Hypothalamus (tissue), 51 donors: ENCODE measurements at places on chromosomes 2 and 18.

DNA sequence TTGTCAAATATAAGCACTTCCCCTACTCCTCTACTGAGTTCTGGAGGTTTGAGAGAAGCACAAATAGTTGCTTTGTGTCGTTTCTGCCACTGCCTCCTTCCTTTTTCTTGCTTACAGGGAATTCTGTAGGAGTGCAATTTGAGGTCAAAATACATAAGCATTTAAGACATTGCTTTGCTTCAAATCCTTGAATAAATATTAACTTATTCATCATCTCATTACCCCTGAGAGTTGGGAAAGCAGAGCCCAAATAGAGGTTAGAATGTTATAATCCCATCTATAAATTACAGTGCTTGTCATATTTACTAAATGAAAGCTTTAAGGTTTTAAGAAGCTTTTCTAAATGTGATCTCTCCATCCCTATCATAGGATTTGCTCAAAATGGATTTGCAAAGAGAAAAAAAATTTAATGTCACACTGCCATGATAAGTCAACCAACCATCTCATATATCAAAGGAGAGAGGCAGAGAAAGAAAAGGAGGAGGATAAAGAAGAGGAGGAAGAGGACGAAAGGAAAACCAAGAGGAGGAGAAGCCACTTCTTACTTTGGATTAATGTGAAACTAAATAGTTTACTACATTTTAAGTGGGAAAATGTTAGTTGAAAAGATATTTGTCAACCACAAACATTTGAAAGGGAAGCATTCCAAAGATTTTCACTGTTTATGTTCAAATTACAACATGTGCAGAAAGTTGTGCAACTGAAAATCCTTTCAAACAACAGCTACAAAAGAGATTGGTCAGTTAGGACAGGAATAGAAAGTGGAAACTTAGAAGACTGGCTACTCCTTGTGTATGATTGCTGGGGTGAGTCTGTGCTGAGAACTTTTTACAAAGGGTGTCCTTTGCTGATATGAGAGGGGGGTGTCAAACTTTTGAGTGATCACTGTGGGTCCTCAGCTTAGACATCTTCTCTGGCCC lies 277.3 kb upstream of the FN1 start:
- DNase-seq: no peak

GRCh38 chr2:238645095-238645494 lies 202.8 kb upstream of the TWIST2 start:
- DNase-seq: no peak

DNA sequence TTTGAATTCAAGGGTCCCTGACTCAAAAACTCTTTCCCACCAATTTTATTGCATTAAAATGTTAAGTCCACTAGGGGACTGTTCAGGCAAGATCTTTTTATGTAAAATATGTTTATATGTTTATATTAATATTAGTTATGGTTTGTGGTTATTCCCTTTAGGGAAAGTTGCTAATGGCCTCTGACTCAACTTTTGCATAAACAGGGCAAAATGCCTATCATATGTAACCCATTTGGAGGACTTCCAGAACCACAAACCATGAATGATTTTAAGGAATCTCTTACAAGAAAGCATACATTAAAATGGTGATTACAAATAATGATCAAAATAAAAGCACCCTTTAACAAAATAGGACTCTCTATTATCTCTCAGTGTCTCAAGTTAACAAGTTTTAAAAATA lies 1484.5 kb upstream of the ZEB2 start:
- no peak for DNase-seq

- DNase-seq: no peak
Measured at GRCh38 chr2:203734276-203734983, 28.0 kb downstream of the CD28 start.

DNA sequence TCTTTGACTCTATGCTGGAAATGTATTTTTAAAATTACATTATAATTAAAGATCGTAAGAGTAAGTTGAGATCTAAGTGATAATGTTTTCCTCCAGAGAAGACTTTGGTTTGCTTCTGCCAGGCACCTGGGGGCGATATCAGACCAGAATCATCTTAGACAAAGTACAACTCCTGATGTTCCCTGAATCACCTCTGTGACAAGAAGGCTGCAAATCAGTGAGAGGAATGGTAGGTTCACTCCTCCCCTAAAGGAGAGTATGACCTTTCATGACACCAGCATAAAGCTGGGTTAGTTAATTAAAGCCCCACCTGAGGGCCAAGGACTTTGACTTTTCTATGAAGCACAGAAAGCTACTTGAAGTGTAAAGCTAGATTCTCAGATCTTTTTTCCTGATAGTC lies 114.4 kb upstream of the DTNA start:
- DNase-seq: no peak

- DNase-seq: no peak
Measured at GRCh38 chr2:8169443-8169842, 512.4 kb upstream of the ID2 start.

GRCh38 chr2:11697103-11697871 lies 27.3 kb upstream of the NTSR2 start:
- DNase-seq: peak; percentile 31

- DNase-seq: no peak
Measured at GRCh38 chr2:137467246-137467862, 496.9 kb upstream of the HNMT start.

DNA sequence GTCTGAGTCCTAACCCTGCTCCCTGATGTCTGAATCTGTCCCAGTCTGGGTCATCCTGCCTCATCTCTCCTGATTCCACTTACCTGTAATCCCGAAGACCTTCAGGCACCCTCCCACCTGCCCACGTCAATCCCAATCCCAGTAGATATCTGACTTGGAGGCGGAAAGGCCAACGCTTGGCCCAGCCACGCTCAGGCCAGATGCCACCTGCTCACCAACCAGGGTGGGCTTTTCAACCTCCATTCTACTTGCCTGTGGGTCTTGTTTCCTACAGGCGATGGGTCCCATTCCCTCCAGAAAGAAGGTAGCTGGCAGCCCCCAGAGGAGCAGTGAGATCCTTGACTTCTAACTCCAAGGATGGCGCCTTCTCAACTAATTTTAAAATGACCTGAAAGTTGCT lies 59.7 kb downstream of the INPP5D start:
- DNase-seq: no peak

GRCh38 chr18:76720683-76721082 lies 101.7 kb upstream of the ZNF236 start:
- no peak for DNase-seq

DNA sequence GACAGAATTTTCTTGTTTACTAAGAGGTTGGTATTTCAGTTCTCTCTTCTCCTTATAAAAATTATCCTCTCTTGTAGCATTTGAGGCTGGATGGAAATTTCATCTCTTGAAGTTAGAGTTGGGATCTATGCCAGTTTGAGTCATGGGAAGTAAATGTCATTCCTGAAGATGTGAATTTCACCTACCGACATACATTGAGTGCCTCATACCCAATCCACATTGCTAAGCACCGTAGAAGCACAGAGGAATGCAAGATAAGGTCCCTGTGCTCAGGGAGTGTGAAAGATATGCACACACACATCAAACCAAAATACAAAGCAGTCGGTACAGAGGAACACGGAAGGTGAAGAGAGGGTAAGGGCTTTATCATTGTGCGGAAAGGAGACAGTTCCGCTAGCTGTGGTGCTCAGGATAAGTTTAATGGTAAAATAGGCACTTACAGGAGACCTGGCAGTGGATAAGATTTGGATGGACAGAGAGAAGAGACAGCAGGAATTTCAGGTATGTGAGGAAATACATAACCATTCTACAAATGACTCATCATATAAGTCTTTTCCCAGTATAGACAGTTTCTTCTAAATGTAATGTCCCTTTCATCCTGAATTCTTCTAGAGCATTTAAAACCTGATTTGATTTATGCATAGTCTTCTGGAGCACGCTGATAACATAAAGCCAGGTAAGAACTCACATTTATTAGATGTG lies 205.3 kb upstream of the ST6GAL2 start:
- DNase-seq: no peak

GRCh38 chr2:127623388-127624319 lies 22.3 kb upstream of the GPR17 start:
- DNase-seq: no peak

DNA sequence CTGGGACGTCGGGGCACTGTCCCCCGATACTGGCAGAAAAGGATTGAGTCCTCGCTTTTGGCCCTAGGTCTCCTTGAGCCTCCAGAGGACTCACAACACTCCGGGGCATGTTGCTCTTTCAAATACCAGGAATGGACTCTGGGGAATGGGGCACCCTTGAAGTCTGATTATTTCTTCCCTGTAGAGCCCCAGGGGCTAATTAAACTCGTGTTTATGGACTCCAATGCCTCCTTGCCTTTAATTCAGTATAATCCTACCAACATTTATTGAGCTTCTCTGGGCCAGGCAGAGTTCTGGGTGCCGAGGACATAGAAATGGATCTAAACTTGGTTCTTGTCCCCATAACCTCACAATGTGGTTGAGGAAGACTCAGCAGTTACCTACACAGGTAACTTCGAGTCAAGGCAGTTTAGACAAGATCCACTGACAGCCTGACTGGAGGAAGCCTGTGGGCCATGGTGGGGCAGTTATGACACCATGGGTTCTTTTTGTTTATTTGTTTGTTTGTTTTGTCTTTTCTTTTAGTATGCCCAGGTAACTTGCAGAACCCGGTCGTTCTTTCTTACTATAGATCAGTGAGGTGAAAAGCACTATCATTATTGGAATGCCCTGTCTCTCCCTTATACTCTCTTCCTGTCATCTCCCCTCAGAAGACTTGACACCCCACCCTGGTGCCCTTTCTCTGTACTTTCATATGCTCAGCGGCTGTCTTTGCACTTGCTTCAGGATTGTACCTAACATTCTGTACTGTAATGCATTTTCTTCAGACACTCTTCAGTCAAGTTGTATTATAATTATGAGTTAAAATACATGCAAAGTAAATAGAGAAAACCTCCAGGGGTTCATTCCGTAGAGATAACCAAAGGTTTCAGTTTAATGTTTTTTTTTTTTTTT lies 3.2 kb downstream of the CFLAR start:
- no peak for DNase-seq

DNA sequence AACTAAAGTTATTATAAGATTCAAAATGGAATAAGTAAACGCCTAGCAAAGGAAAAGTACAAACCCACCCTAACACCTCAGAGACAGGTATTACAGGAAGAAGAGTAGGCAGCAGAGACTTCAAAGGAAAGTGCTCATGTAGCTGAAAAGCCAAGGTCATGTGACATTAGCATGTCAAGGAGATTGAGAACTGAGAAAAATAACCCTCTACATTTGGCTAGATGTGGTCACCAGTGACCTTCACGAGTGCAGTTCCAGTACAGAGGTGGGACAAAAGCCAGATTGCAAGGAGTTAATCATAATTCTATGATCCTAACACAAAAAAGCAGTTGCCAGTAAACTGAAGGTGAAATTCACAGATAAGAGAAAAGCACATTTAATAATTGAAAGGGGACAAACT lies 252.7 kb downstream of the ZEB2 start:
- DNase-seq: no peak

DNA sequence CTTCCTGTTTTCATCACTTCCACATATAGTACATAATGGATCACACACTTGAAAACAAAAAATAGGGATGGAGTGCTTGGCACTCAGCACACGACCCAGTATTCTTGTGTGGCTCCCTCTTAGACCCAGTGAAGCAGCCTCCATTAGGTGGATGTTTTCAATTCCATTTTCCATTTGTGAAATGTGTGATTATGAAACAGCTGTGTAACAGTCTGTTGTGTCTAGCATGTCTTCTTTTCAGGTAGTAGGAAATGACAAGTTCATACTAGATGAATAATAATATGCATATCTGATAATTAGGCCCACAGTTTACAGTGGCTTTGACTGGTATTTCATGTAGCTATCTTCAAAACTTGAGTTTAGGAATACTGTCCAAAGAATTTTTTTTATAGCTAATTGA lies 35.5 kb downstream of the EML6 start:
- DNase-seq: no peak

DNA sequence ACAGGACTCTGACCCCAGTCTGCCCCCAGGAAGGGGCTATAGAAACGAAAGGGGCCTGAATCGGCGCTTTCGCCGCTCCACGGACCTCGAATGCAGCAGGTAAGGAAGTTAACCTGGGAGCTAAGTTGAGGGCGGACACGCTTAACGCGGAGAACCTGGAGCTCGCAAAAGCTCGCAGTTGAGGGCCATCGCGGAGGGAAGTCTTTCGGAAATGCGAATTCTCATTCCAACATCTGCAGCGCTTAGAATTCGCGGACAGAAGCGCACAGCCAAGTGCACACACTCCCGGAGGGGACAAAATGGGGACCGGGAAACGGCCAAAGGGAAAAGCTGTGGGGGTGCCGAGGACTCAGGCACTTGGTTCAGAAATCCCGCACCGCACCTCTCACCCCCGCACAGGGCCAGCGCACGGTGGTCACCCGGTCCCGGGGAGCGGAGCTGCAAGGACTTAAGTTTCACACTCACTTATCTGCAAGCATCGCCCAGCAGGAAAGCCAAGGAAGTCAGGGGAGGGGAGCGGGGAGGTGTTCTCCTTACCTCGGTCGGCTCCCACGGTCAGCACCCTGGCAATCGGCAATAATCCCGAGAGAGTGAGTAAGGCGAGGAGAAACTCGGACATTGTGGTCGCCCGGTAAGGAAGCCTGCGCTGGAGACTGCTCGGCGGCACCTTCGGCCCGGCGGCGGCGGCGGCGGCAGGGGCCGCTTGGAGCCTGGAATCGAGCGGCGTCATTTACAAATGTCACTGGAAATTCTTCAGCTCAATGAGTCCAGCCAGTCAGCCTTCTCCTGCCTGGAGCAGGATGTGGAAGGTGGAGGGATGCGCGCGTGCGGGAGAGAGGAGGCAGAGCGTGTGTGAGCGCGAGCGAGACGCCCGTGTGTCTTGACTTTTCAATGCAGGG lies 456 bp downstream of the LRP1B start:
- peak; percentile 64 for DNase-seq

DNA sequence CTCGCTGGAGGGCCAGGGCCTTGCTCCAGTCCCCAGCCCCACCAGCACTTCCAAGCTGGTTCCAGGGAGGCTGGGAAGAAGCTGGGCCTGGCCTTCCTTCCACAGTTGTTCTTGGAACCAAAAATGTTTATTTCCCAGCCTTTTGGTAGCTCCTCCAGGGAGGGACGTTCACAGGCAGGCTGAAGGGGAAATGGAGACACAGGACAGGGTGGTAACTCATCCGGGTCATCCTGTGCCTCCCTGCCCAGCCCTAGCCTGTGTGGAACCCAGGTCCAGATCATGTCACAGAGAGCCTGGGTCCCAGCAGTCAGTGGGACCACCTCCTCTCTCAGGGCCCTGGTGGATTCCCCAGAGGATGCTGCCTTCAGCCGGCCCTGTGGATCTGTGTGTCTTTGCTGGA lies 12.5 kb upstream of the ARMC9 start:
- DNase-seq: no peak

GRCh38 chr2:68418419-68418818 lies 48.7 kb downstream of the FBXO48 start:
- DNase-seq: no peak

DNA sequence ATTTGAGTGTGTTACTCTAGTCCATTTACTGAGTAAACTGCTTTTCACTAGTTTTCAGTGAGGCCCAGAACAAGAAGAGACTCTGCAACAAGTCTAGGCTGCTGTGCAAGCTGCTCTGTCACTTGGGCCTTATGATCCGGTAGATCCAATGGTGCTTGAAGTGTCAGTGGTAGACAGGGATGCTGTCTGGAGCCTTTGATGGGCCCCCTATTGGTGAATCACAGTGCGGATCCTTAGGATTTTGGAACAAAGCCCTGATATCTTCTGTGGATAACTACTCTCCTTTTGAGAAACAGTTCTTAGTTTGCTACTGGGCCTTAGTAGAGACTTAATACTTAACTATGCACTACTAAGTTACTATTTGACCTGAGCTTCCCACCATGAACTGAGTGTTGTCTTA lies 150.2 kb downstream of the TMEFF2 start:
- DNase-seq: no peak
